Astrocyte of the cerebellum (primary cell): ENCODE measurements at places on chromosomes 16 and 17.

DNA sequence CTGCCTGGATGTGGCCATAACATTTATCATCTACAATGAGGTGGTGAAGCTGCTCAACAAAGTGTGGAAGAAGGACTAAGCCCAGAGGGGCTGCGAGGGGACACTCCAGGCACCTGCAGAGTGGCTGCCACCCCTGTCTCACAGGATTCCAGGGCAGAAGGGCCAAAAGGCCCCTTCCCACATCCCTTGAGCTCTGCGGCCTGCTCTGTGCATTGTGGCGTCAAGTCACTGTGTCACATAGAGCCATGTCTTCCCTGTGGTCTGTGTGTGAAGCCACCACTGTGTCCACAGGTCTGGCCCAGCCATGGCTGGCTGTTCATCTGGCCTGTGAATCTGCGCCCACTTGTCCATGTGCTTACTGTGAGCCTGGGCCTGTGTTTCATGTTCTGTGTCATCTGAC, 1714.6 kb downstream of the TP53TG3F start:
- DNase-seq = no peak

DNA sequence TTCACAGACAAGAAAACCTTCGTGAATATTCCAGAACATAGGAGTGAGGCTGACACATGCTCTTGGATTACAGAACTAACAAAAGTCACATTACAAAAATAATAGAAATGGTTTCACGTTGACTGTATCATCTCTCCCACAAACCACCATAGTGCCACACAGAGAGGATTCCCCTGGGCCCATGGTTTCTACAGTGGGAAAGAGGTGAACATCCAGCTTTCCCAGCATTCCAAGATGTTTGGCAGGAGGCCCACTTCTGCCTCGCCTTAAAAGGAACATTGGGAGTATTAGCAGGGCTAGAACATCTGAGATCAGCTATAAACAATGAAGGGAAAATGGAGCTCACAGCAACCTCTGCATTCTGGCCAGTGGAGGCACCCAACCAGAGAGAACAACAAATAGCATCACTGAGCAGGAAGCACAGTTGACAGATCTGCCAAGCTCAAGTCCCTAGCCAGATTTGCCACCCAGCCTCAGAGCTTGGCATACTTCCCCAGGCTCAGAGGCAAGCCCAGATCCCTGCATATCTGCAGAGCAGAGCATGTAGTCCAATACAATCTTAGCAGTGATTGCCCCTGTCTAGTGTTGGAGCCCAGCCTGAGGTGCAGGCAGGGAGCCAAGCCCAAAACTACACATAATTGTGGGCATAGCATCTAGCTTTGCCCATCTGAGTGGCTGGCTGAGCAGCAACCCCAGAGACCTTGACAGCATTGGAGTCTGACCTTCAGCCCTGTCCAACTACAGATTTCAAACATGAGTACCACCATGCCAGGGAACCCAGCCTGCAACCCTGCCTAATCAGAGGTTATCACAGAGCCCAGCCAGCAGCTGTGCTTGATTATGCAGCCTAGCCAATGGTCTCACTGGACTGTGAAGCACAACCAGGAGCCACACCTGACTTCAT, 260.4 kb downstream of the CEP112 start:
- DNase-seq = no peak

DNA sequence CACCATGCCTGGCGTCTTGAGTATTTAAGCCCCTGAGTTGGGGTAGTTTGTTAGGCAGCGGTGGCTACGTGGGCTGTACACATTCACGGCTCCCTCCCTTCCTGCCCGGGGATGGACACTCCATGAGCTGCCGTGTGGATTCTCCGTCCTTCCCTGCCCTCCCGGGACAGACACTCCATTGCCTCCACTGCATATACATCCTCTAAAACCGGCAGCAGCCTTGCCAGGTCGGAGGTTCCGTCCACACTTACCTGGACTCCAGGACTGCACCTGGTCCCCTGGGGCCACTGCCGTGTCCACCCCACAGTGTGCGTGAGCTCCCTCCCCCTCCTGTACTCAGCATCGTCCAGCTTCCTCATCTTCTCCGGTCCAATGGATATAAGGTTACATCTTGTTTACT, 3.5 kb upstream of the SPATA2L start:
- no peak for DNase-seq

DNA sequence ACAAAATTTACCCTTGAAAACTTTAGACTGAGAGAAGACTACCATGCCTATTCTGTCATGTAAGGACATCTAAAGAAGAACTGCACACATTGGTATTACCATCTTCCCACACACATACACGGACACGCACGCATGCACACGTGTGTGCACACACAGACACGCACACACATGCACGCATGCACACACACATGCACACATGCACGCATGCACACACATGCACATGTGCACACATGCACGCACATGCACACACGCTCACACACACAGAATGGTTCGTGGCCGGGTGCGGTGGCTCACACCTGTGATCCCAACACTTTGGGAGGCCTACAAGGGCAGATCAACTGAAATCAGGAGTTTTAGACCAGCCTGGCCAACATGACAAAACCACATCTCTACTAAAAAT, 296.9 kb upstream of the HSBP1 start:
- no peak for DNase-seq

GRCh38 chr17:51298508-51299371, 38.4 kb downstream of the UTP18 start:
- DNase-seq = peak; percentile 39

DNA sequence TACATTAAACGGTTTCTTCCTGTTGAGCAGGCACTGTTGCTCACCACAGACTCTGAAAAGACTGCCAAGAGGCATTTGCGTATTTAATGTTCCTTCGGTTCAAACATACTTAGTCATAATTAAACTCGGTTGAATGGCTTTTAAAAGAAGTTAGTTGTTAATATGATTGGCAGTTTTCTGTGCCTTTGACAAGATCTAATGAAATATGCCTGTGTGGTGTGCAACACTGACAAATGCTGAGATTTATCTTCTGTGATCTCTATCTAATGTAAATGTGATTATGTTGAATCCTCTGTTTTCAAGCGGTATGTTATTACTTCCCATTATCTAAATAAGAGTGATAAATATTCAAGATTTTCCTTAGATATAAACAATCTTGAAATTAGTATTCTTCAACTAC, 1046.6 kb downstream of the CDH8 start:
- no peak for DNase-seq

- DNase-seq = no peak
Observed at GRCh38 chr17:77877036-77877435, 81.5 kb upstream of the TNRC6C start.

DNA sequence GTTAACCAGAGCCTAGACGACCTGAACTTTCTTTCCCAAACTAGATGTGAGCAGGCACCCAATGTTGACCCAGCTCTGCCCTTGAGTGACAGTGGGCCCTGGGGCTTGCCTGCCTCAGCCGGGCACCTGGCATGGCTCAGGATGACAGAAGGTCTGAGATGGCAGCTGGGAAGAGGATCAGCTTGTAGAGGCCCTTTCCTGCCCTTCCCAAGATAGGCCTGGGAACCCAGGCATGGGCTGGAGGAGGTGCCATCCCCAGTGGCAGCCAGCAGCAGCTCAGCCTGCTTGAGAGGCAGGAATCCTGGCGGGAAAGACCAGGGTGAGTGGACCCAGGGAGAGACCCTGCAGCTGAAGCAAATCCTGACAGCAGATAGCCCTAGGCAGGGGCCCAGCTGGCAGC, 59.1 kb downstream of the PIPOX start:
- DNase-seq = no peak

- no peak for DNase-seq
Observed at GRCh38 chr17:77291591-77292386, 151.0 kb downstream of the SEC14L1 start.

- no peak for DNase-seq
Observed at GRCh38 chr16:8047736-8048135, 542.6 kb downstream of the TMEM114 start.

DNA sequence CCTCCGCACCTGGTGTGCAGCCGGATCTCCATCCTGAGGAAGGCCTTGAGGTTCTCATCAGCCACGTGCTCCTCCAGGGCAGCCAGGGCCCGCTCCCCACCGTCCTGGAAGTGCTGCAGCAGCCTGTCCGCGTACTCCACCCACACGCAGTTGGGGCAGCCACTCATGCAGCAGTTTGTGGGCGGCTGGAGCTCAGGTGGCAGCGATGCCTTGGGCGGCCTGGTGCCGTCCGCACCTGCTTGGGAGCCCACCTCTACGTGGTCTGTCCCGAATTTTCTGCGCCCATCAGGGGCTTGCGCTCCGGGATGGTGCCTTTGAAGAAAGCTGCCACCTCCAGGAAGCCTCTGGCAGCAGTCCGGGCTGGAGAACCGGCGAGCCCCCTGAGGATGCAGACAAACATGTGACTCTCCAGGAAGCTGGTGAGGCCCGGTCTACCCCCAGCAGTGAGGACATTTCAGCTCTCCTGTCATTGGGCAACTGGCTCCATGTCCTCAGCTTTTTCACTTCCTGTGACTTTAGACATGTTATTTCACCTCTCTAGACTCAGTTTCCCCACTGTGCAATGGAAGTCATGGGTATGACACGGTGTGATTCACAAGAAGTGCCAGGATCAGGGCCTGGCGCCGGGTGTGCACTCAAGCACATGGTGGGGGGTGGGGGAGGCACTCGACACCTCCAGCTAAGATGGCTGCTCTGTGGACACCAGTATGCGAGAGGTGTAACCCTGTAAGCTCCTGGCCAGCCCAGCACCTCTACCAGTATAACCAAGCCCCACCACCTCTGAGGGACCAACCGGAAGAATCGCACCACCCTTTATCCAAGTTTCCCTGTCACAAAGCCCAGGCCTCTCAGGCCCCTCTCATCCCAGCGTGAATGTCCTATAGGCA, 957 bp downstream of the OXLD1 start:
- DNase-seq = no peak

DNA sequence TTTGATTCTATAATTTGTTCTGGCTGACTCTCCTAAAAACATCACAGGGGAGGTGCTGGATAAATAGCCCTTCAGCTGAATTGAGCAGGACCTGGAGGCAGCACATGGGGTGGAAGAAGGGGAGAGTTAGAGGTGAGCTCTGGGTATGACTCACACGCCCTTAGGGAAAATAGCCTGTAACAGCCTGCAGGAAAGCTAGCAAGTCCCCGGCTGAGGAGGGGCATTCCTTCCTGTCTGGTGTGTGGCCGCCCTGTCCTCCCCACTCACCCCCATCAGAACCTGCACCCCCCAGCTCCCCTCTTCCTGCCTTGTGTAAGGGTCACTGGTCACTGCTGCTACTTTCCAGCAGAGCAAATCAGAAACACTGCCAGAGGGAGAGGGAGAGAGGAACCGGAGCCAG, 187.4 kb downstream of the C16orf95 start:
- peak; percentile 58 for DNase-seq

DNA sequence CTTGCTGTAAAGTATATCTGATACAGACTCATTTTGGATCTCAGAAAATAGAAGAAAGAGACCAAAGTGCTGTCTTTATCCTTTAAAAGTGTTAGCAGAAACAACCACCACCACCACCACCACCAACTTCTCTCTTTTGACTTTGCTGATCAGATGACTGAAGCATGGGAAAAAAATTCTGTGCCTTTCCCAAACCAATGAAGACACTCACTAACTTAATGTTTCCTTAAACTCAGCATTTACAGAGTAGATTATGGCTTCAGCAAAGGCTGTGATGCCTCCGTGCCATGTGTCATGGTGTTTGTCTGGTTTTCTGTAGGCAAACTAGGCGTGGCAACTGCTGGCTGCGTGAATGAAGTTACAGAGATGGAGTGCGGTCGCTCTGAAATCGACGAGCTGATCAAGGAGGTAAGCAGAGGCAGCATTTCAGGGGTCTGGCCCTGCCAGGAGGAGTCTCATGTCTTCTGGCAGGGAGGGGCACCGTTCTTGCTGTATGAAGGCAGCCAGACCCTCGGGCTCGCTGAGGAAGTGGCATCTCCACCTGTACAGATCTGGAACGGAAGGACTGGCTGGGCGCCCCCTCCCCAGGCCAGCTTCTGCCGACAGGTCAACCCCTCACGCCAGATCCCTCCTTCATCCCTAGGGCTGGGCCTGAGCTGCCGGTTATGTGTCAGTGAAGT, 12.4 kb downstream of the IRF8 start:
- DNase-seq = no peak

DNA sequence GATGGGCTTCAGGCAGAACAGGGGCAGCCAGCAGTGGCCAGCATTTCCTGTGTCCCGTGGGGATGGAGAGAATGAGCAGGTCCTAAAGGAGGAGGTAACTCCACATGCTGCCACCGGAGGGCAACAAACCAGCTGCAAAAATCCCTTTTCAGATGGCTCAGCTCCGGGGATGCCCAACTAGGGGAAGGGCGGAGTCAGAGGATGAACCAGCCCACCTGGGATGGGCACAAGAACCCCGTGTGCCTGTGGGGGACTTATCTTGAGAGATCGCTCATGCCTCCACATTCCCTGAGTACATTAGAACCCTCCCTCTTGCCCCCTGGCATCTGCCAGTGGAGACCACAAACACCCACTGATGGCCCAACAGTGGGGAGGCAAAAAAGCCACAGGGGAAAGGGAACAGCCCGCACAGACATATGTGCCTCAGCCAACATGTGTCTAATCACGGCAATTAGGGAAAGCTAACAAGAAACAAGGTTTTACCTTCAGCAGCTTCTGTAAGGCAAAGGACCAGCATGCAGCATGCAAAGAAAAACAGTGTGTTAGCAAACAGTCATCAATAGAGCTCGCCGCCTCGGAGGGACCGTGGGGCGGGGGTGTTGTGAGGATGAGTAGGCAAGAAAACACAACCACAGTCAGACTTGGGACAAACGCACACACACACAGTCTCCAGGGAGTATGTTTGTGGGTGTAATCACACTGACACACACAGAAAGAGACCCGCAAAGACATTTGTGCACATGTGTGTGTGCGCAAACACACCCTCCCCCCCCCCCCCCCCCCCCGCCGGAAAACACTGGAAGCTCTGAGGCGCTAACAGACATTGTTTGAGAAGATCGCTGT, 64.0 kb downstream of the MYO18A start:
- DNase-seq = no peak
